IMR-90 (cell line): ENCODE measurements at places on chromosomes 7 and 10. TPM values are rescaled to one million over a fixed set of nuclear protein-coding genes. Genes with fewer than 3 reads are reported as not detected.
A peak's percentile ranks its signal among the peaks of the same experiment; 100 is the strongest.

- no peak for DNase-seq
These were observed 19.7 kb downstream of the BHLHA15 start for GRCh38 chr7:98230746-98231471.

- DNase-seq, result no peak
These were observed 107.3 kb upstream of the FRMD4A start for GRCh38 chr10:14438057-14438456.

The SDHAF3 gene
- total RNA-seq, result 6.1 and 12.8 TPM in 2 replicates

- no peak for DNase-seq
These were observed 50.5 kb upstream of the TCF7L2 start for GRCh38 chr10:112899391-112900065.

- no peak for DNase-seq
These were observed 97.7 kb downstream of the TMEM130 start for GRCh38 chr7:98771941-98772603.

GRCh38 chr7:78636727-78637126 is 816.7 kb downstream of the MAGI2 start:
- DNase-seq, result no peak

The C10orf88 gene
- total RNA-seq, result 12.2 and 16.4 TPM in 2 replicates

The ABCB1 gene
- total RNA-seq, result 0.83 and 0.90 TPM in 2 replicates

DNA sequence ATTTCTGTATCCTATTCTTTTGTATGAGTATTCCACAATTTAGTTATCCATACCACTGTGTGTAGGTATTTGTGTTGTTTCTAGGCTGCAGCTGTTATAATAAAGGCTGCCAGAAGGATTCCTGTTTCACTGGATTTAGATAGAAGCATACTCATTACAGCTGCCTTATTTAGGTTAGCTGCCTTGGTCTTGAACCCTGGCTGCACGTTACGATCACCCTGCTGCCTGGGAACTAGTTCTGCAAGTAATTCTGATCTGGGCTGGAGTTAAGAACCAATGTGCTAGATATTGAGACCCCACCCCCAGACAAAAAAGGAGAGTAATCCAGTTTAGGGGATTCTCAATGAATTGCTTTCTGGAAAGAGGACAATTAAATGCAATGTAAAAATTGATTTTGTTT is 43.1 kb downstream of the CCDC71L start:
- peak; percentile 29 for DNase-seq

DNA sequence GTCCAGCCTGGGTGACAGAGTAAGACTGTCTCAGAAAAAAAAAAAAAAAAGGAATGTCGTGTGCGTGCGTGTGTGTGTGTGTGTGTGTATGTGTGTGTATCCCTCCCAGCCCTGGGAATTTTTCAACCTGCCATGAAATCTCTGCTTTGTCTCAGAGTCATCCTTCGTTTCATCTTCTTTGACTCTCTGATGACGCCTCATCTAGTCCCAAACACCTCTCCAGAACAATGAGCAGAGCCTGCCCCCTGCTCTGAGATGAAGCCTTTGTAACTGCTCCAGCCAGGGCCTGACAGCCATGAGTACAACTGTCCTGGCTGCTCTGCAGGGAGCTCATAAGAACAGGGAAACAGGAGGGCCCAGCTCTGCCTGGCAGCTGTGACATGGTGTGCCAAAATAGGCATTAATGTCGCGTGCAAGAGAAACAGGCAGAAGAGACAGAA is 149.5 kb downstream of the FAM107B start:
- no peak for DNase-seq

The RSPH10B gene
- total RNA-seq, result under 0.01 TPM in 1 of 2 replicates, not detected in the other

The ZRANB1 gene
- total RNA-seq, result 24.7 and 30.3 TPM in 2 replicates

The SPDYE1 gene
- not detected in 2 replicates for total RNA-seq

The SPAM1 gene
- not detected in 2 replicates for total RNA-seq

DNA sequence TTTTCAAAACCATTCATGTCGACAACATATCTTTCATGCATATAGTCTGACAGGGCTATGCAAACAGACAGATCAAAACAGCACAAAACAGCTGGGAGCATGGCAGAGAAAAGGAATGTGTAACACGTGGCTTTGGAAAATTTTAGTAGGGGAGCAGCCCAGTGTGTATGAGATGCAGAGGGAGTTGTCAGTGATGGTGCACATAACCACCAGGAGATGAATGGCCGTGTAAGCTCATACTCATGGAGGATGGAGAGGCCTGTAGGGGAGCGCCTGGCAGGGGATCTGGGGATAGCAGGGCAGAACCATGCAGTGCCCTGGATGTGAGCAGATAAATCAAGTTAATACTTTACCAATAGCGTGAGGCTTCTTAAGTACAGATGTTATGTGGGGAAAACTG is 45.7 kb downstream of the RHOBTB1 start:
- DNase-seq, result no peak
